ENCODE measurements at places on chromosomes 2 and 18. TPM values are rescaled to one million over a fixed set of nuclear protein-coding genes. Genes with fewer than 3 reads are reported as not detected.

GRCh38 chr18:76412818-76413565, 82.0 kb downstream of the ZNF516 start:
- DNase-seq: no peak

GRCh38 chr2:23200787-23201114, 184.2 kb upstream of the KLHL29 start:
- no peak for DNase-seq

- peak; percentile 37 for DNase-seq
These were observed 52.6 kb downstream of the GNAL start for GRCh38 chr18:11741505-11742145.

DNA sequence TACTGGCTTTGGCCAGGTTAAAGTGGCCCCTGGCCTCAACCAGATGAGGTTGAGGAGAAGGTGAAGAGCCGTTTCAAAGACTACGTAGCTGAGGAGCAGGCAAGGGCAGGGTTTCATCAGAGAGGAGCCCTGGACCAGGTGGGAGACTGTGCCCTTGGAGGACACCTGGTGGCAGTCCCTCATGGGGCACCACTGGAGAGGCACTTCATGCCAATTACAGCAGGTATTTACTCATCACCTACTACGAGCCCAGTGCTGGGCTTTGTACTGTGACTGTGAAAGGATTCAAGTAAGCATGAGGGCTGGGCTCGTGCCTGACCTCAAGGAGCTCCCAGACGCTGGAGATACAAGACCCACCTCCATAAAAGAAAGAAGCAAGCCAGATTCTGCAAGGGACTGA, 37.6 kb downstream of the SMAD7 start:
- DNase-seq: no peak

DNA sequence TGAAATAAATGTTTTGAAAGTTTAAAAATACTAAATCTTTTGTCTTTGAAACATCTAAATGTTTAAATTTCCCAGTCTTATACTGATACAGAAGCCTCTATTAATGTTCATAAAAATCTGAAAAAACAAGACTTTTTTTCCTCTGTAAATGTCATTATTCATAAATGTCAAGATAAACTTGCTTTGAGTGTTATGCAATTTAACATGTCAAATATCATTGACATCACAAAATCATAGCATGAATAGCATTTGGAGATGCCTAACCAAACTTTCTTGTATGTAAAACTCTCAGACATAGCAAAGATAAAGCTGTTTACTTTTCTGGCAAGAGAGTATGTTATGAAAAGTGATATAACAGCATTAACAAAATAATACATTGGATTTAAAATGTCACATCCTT, 128.0 kb upstream of the CDH19 start:
- DNase-seq: no peak

DNA sequence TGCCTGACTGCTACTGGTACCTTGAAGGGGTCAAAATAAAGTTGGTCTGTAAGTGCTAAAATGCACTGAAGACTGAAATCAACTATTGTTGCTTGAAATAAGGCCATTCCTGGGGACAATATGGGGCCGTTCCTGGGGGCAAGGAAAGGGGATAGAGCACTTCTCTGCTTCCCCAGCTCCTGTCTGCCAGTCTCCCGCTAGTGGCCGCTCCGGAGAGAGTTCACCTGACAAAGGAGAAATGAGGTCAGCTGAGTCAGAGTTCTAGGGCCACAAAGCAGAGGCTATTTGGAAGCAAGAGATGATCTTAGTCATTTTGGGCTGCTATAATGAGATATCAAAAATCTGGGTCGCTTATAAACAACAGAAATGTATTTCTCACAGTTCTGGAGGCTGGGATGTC, 345.9 kb downstream of the TSN start:
- no peak for DNase-seq

GRCh38 chr18:52183107-52183506, 156.9 kb upstream of the DCC start:
- DNase-seq: no peak

DNA sequence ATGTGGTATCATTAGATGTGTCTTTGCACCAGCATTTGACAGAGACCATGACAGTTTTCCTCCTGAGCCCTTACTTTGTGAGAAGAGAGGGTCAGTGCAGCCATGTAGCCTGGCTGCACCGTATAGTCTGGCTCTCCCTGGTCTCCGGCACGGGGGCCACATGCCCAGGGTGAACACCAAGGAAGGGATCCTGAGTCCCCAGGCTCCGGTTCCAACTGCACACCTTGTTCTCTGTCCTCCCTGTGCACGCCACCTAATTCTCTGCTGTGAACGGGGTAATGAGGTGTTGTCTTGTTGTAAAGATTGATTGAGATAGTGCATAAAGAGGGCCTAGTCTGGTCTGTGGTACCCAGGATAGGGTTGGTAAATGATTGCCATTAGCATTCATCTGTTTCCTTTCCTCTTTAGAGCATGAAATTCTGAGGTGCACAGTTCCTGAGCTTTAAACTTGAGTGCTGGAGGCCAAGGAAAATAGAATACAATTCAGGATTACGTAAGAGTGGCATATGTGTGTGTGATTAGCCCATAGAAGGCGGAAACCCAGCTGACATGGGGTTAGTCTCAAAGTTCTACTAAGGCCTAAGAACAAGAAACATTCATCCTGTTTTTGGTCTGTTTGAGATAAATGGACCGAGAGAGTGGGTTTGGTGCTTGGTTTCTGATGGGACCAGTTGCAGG, 55.5 kb downstream of the NCK2 start:
- no peak for DNase-seq

GRCh38 chr2:182866461-182867406, at the start of gene FRZB:
FRZB (minus strand) TSS chr2:182866637; CDS start chr2:182866552, 85 bp downstream.
- peak; percentile 84 for DNase-seq

DNA sequence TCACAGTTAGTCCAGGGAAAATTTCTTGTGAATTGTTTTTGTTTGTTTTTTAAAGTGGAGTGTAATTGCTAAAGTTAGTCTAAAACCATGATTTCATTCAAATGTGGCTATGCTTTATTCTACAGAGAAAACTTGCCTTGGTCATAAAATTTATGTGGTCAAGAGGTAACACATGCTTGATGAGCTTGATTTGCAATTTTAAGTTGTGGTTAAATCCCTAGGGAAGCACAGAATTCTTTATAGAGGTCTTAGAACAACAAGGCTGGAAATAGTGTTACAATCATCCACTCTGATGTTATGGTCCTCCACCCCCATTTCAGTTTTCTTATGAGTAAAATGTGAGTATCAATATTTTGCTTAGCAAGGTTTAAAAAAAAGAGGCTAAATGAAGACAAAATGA, 359.6 kb downstream of the NRXN1 start:
- no peak for DNase-seq

DNA sequence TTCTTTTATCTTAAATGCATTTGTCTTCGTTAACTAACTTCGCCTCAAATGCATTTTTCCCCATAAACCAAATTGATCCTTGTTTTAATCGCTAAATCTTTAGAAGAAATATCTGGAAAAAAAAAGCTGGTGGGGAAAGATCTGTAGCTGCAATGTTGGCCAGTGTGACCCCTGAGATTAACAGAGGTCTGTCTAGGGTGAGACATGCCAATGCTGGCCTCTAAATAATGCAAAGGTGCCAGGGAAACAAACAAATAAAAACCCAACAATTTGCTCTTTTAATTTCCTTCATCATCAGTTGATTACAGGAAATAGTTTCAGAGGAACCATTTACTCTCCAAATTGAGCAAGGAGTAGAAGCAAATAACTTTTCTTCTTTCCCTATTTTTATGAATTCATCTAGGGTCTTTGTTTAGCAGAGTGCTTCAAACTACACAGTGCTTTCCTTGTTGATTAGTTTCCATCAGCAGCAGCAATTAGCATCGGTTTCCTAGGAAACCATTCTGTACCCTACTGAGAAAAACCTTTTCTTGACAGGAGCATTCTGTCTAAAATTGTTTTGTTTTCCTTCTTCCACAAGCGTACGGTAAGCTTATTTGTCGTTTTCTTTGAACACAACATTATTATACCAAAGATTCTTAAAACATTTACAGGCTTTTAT, 100.5 kb upstream of the UNC80 start:
- no peak for DNase-seq

- no peak for DNase-seq
These were observed 121.3 kb downstream of the MAP4K4 start for GRCh38 chr2:101818531-101819451.

DNA sequence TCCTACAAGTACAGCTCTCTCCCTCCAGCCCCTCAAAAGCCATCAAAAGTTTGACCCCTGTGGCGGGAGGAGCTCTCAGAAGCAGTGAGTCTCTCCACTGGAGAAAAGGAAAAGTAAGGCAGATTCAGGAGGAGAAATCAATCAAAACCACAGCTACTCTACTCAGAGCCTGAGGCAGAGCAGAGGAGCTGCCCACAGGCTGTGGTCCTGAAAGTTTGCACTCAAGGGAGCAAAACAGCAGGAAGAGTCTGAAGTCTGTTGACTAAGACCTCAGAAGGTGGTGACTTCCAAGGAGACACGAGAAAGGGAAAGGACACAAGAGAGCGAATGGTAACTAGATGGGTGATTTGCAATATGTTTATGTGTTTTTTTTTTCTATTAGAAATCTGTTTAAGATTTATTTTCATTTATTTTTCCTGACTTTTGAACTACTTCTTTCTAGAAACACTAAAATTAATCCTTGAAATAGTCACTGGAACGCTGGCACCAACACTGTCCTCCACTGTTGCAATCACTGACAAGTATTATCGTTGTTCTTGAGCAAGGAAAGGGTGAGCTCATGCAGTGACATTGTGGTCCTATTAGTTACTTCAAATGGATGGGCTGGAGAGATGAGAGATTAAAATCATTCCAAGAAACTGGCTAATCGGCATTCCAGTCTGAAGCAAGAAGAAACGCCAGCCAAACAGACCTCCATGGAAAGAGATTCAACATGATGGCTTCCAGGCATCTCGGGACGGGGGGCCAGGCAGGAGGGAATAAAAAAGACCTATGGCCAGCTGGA, 35.8 kb downstream of the PID1 start:
- no peak for DNase-seq

DNA sequence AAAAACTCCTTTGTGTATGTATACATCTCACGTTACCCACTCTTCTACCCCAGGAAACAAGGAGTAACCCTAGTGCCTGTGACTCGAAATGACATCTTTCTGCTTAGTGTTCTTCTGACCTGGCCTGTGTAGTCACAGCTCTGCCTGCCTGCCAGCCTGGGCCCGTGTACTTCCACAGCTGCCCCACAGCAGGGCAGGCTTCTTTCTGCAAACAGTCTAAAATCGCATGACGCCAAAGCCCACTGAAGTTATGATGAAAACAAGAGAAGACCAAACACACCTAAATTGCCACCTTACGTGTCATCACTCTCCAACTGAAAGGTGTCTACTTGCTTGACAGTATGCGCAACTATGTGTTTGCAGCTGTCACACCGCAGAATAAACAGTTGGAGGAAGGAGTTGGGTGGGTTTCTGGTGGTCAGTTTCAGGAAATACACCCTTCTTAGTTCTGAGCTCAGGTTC, 1.5 kb downstream of the GAREM1 start:
- peak; percentile 66 for DNase-seq

GRCh38 chr2:161090411-161090810, 69.8 kb upstream of the TANK start:
- no peak for DNase-seq

DNA sequence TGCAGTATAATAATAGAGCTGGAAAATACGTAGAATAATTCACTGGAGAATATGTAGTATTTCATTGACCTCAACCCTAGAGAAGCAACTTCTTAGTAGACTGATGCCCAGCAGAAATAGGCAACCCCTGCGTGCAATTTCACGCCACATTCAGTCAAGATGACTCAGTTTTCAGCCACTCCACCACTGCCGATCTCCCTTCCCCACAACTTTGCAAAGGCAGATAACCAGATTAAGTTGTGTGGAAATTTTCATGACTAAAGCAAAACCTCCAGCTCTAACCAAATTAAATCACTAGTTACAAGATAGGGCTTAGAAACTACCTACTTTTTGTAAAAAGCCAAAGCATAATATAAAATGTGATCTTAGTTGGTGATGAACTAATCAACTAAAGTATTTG, 63.3 kb upstream of the STK17B start:
- no peak for DNase-seq

DNA sequence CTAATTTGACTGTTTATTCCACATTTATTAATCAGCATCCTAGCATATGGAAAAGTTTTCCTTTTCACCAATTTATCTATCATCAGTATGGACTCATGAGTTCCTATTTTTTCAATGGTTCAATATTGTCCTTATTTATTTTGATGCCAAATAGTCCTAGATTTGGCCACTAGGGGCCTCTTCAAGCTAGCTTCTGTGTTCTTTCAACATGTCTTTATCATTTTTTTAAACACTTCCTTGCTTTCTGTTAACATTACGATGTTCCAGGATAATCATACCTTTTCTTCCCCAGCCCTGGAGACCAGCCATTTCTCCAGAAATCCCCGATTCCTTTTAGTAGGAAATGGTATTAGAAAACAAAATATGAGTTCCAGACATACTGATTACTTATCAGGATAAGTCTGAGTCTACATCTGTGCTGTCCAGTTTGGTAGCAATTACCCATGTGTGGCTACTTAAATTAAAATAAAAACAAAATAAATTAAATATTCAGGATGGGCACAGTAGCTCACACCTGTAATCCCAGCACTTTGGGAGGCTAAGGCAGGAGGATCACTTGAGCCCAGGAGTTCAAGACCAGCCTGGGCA, 70.6 kb downstream of the RPE start:
- peak; percentile 18 for DNase-seq

DNA sequence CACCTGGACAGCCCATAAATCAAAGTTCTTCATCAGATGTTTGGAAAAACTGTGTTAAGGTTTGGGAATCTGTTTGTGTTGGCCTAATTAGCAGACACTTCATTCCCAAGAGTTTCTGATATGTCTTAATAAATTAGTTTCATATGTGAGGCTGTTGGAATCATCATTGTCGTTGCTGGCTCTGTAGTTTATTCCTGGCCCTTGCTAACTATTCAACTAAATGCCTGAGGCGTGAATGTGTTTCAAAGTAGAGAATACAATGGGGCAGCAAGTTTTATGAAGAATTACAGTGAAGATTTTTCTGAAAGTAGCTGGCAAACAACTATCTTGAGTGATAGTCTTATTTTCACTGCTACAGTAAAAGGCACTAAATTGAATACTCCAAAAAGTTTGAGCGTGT, 141.1 kb downstream of the PARD3B start:
- no peak for DNase-seq

GRCh38 chr2:137420744-137421143, 543.5 kb upstream of the HNMT start:
- DNase-seq: no peak

DNA sequence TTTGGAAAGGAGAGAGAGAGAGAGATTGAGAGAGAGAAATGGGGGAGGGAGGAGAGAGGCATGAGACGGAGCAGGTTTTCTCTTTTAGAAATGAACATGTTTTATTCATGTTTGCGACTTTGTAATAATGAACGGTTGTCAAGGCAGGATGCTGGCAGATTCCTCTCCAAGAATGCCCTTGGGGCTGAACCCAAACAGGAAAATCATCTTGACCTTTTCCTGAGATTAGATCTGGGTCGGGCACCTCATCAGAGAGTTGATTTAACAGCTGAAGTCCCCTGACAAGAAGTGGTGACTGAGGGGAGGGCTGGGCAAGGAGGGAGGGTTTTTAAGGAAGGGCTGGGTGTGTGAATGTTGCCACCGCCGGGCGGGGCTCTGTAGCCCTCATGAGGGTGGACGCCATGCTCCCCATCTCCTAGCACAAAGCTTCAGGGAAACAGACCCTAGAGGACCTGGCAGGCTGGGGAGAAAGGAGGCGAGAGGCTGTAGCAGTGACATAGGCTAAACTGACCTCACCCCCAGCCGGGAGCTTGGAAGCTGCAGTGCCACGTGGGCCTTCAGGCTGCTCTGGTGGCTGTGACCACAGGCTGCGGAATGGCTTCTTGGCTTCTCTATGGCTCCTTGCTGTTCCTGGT, 60.0 kb downstream of the LIPG start:
- no peak for DNase-seq

Gene FOXI3
- 0.02 TPM for polyA plus RNA-seq

Gene STARD6
- not detected for polyA plus RNA-seq

Gene NLRC4
- 0.02 TPM for polyA plus RNA-seq

Gene UGT1A4
- not detected for polyA plus RNA-seq

Gene ONECUT2
- 0.10 TPM for polyA plus RNA-seq
